Activated CD8-positive, alpha-beta memory T cell treated with anti-CD3 and anti-CD28 coated beads, Interleukin-2, amount 10 ng/mL, durations not matched to agents 7 days and 5 days (primary cell): ENCODE measurements at places on chromosomes 13 and 19.

GRCh38 chr13:76864259-76864658 lies 21.9 kb downstream of the KCTD12 start:
- no peak for DNase-seq

- no peak for DNase-seq
Observed at GRCh38 chr13:22874839-22875238, 305.9 kb upstream of the SGCG start.

DNA sequence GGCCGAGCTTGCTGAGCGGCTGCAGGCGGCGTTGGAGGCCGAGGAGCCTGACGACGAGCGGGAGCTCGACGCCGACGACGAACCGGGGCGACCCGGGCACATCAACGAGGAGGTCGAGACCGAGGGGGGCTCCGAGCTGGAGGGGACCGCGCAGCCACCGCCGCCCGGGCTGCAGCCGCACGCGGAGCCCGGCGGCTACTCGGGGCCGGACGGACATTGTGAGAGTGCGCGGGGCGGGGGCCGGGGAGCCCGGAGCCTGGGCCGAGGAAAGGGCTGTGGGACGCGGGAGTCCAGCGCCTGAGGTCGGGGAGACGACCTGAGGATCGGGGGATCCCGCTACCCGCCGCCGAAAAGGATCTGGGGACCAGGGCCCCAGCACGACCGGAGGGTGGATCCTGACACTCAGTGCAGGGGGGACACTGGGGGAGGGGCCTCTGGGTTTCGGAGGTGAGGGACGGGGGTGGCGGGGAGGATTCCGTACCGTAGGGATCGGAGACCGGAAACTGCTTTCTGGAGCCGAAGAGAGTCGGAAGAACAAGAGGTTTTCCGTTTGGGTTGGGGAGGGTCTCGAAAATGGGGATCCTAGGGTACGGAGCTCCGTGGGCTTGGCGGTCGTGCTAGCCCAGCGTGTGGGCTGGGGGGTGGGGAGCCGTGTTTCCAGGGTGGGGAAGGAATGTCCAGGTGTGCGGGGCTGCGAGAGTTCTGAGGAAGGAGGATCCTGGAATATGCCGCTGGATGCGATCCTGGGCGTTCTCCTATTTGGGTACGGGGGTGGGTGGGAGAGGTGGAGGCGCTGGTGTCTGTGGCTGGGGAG lies 616 bp downstream of the HNRNPUL1 start:
- peak; percentile 74 for DNase-seq

DNA sequence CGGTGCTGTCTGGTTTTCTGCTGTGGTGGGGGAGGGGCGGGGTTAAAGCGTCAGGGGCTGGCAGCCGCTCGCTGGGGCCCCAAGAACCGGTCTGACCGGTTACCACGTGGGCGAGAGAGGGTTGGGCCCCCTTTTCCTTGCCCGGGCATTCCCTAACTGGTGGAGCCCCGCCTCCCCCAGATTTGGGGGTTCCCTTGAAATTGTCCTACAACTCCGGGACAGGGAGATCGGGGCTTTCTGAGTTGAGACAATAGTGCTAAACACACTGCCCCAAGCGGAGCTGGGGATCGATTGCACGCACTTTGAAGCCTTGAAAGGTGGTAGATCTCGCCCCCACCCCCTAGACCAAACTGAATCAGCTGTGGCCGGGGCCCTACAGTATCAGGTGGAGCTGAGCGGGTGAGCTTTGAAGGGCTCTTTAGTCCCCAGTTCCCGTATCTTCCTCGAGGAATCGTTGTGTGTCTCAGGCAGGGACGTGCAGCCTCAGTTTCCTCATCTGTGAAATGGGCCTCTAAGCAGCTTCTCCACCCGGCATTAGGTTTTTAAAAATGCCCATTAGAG lies 4.8 kb downstream of the IER2 start:
- peak; percentile 90 for DNase-seq
